ENCODE measurements at places on chromosomes 11 and 22.

DNA sequence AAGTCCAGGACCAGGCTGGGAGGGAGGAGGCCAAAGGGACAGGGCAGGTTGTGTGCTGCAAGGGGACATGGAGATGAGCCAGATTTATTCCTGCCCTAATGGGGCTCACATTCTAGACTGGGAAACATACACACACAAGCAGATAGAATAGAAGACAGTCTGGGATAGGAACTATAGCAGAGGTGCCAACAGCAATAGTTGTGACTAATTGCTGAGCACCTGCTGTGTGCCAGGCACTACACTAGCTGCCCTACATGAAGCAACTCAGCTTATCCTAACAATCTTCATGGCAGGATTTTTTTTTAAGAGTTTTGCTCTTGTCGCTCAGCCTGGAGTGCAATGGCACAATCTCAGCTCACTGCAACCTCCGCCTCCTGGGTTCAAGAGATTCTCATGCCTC lies 11.4 kb downstream of the MOGAT2 start:
- DNase-seq: no peak

DNA sequence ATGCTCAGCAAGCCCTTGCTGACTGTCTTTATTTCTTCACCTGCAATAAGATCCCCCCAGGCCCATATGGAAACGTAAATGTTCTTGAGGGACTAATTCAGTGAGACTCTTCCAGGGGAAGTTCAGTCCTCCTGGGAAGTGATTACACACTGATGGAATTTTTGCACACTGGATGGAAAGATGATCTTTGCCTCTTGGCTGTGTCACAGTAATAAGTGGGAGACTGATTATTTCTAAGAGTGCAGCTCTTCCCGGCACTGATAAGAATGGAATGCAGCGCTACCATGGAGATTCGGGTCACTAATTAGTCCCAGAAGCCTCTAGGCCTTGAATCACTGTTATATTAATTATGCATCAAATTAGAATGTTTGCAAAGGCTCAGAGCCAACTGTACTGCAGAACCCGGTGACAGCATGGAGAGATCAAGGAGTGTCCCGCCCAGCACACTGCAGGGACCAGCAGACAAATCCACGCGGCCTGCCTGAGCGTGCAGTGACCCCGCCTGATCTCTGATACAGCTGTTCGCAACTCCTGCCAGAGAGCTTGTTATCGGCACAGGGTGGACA lies 178.3 kb downstream of the SNX19 start:
- no peak for DNase-seq

GRCh38 chr11:96254087-96254486 lies 88.9 kb downstream of the MAML2 start:
- no peak for DNase-seq

DNA sequence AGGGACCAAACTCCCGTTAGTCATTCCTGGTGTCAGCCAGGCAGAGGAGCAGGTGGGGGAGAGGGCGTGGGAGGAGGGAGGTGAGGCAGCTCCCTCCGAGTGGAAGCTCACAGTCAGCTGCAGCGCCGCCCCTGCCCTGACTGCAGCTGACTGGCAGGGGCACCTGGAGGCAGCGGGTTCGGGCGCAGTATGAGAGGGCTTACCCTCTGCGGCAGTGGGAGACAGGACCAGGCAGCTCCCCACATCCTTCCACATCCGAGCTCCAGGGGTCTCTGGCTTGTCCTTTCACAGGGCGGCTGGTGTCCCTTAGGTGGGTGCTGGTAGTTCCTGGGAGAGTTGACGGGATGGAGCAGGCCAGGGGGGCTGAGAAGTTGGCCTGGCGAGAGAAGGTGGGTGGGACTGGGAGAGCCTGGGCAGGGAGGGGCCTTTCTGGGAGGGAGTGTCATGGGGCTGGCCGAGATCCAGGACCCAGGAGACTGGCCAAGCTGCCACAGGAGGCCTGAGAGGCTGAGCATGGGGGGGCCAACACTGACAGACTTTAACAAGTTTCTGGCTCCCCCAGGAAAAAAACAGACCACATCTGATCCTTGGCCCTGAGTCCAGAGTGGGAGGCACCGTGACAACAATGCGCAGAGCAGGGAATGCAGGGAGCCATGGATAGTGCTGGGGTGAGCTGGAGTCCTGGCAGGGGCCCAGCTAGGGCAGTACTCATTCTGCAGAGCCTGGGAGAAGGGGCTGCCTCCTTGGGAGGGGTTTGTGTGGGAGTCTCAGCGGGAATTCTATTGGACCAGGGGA lies 4.9 kb downstream of the ADORA2A start:
- DNase-seq: no peak

GRCh38 chr11:34940026-34940677 lies 23.7 kb downstream of the PDHX start:
- DNase-seq: no peak

DNA sequence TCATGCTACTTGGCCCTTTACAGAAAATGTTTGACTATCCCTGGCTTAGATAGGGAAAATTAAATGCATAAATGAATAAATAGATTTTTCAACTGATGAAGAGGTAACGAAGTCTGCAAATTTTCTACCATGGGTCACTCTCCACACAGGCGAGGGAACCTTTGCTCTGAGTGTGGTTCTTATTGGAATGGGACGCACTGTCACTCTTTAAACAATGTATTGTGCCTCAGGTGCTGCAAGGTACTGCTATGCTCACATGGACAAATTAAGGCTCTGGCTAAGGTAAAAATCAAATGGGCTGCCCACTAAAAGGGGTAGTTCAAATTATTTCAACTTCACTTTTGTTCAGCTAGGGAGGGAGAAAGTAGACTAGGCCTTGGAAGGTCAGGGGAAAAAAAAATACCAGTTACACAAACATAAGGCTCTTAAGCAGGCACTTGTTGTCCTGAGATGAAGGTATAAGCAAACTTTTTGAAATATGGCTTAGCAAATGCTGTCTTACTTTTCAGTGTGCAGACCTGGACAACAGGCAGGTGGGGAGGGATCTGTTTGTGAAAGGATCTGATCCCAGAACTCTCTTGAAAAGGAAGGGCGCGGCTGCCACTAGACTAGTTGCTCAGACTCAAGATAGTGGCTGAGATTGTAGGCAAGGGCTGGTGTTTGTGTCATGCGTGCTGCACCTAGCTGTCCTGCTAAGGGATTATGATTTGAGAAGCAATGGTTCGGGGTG lies 99.5 kb downstream of the ADAMTS15 start:
- no peak for DNase-seq

GRCh38 chr22:42368379-42369249 lies 63.6 kb downstream of the NFAM1 start:
- DNase-seq: peak; percentile 15

- DNase-seq: no peak
Measured at GRCh38 chr11:12433571-12434324, 56.4 kb downstream of the PARVA start.

DNA sequence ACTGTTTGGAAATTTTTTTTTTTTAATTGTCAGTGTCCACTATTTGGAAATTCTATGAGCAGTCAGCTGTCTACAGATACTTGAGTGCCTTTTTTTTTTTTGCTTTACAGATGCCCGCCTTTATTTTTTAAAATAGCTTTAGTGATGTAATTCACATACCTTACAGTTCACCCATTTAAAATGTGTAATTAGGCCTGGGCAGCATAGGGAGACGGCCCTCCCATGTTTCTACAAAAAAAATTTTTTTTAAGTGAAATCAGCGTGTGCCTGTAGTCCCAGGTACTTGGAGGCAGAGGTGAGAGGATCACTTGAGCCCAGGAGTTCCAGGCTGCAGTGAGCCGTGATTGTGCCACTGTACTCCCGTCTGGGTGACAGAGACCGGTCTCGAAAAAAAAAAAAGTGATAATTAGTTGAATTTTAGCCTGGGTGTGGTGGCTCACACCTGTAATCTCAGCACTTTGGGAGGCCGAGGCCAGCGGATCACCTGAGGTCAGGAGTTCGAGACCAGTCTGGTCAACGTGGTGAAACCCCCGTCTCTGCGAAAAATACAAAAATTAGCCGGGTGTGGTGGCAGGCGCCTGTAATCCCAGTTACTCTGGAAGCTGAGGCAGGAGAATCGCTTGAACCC lies 1.5 kb downstream of the ZNF143 start:
- DNase-seq: no peak

- no peak for DNase-seq
Measured at GRCh38 chr11:32580967-32581366, 2.7 kb upstream of the EIF3M start.

- DNase-seq: no peak
Measured at GRCh38 chr11:12915093-12915492, 94.0 kb upstream of the RASSF10 start.

DNA sequence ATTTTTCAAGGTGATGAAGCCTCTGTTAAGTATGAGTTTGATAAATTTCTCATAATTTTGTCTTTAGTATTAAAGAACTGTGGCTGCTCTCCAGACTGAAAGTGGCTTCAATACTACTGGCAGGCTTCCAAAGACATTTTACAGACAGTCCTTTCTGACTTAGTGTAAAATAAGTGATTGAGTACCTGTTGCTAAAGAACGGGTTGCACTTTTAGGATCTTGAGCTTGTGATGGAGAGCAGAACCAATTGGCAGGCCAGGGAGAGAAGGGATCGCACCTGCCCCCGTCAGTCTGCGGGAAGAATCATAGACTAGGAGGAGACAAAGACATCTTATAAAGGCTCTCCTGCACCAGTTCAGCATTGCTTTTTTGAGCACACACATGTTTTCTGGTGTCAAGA lies 4.4 kb downstream of the NCAM1 start:
- DNase-seq: no peak

GRCh38 chr11:24820541-24820940 lies 323.7 kb downstream of the LUZP2 start:
- DNase-seq: no peak

All from effector CD8-positive, alpha-beta T cell (primary cell).